ENCODE measurements at places on chromosomes 3 and 15.

DNA sequence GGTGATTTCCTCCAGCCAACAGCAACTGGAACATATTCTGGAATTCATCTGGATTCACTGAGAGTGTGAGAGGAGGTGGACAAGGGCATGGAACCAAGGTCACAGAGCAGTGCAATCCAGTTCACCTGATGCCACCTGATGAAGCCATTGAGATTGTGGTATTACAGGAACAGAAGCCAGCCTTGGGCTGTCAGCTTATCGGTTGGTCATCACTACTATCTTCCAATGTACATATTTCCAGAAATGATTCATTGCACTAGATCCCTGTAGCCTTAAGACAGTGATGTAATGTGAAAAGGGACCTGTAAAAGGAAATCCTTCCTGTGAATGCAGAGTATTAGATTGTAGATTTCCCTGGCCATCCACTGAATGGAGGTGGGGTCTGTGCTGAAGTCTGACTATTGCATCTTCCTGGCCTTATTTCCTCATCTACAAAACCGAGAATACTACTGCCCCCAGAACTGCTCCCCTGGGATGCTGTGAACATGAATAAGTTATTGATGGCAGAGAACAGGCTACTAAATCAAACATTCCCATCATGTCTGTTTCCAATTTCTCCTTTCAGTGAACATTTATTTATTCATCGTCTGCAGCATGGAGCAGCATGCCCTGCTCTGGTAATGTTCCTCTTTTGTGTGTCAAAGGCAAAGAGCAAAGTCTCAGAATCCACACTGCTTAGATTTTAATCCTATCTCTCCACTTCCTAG is 47.4 kb upstream of the TPM1 start:
- DNase-seq, result no peak

DNA sequence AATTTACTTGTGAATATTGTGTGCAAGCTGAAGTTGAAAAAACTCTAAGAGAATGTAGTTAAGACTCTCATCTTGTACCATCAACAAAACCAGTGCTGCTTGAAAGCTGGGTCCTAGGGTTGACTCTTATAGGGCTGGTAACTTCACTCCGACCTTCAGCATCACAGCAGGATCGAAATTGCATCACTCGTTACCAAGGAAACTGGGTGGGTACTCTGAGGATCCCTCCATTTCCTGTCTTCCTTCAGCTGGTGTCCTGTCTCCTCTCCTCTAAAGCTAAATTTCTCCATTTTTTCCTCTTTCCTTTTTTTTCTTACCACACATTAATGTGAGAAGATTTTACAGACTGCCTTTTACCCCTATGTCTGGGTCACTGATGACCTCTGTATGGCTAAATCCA is 3.0 kb upstream of the APH1B start:
- DNase-seq, result no peak

- DNase-seq, result no peak
Observed at GRCh38 chr3:48662145-48662752, 437 bp downstream of the CELSR3 start.

- DNase-seq, result no peak
Observed at GRCh38 chr3:37603722-37604121, 258.0 kb upstream of the CTDSPL start.

GRCh38 chr3:43649365-43649968 is 27.7 kb upstream of the ANO10 start:
- DNase-seq, result no peak

DNA sequence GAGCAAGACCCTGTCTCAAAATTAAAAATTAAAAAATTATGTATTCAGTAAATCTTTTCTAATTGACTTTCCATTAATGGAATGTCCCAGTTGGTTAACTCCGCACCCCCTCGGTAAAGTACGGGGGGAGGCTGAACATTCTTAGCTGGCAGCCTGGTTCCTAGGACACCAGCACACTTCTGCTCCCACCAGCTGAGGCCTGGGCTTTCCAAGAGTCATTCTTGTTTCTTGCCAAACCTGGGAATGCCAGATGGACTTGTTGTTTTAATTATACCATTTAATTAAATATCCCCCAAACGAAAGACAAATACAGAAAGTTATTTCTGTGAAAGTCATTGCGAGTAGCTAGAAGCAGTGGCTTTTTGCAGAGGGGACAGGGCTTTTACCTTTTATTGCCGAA is 179.4 kb downstream of the VGLL4 start:
- DNase-seq, result no peak

DNA sequence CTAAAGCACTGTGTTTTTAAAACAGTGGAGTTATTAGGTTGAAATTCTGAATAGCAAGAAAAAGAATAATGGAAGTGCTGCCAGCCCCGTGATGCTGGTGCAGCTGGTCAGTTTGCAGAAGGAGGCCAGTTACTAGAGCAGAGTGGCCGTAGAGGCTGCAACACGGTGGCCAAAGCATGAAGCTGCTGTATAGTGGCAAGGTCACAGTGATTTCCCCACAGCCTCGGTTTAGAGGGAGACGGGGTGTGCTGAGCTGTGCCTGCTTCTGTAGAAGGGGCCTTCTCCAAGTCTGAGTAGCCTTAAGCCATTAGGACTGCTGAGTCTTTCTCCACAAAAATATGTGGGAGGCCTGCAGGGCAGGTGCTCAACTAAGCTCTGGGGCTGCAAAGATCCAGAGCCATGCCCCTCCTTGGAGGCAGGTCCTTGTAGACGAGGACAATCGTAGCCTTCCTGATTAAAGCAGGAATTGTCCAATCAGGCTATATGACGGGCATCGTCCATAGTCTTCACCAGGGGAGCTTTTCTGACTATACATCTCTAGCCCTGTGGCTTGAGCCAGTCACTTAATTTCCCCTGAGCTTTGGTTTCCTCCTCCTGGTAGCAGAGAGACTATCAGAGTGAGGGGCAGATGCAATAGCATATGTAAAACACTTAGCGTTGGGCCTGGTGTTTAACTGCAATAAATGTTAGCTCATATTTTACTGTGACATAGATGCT is 151.6 kb downstream of the PGPEP1L start:
- no peak for DNase-seq

DNA sequence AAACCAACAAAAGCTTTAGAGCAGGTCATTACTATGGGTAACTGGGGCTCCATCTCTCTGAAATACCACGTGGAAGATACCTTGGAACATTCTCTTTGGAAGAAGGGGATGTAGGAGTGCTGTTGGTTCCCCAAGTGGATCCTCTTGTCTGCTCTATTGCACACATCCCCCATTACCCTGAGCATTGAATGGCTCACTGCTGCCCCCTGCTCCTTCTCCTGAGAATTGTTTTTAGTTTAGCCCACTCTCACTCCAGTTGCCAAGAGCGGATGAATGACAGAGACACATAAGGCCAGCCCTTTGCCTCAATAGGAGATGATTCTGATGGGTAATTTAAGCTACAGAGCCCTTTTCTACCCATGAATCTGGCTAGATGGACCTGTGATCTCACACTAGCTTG is 135.6 kb upstream of the SUCLG2 start:
- peak; percentile 1 for DNase-seq

DNA sequence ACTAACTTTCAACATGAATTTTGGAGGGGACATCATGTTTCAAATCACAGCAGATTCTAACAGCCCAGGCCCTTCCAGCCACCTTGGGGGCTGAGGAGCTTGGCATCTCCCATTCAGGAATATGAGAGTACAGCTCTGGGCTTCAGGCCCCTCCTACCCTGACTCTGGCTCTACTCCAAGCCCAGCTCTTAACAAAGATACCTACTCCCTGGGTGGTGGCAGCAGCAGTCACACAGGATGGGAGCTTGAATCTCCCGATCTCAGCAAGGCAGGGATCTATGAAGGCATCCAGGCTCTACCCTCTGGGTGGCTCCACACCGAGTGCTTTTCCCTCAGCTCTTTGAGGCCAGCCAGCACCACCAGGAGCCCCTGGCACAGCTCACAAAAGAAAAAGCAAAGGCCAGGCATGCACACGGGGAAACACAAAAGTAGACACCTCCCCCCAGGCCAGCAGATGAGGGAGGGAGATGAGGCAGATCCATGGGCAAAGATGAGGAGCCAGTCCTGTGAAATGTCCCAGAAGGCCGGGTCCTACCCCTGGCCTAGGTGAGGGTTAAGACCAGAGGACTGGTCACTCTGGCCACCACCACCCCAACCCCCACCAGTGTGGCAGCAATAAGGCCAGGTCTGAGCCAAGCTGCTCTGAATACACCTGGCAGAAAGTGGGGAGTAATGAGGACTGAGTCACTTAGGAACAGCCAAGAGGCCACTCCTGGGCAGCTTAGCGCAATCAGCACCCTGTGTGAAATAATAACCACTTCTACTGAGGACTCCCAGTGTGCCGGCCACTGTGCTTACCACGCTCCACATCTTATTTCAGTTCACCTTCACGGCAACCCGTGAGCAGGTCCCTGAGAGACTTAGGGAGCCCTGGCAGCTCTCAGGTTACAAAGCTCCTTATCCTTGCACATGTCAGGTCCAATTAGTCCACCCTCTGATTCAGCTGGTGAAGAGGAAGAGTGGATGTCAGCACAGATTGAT is 24.3 kb downstream of the PLA2G4F start:
- DNase-seq, result no peak

GRCh38 chr3:82198009-82198408 is 436.6 kb upstream of the GBE1 start:
- no peak for DNase-seq

GRCh38 chr15:70320482-70320881 is 222.8 kb upstream of the TLE3 start:
- DNase-seq, result no peak

DNA sequence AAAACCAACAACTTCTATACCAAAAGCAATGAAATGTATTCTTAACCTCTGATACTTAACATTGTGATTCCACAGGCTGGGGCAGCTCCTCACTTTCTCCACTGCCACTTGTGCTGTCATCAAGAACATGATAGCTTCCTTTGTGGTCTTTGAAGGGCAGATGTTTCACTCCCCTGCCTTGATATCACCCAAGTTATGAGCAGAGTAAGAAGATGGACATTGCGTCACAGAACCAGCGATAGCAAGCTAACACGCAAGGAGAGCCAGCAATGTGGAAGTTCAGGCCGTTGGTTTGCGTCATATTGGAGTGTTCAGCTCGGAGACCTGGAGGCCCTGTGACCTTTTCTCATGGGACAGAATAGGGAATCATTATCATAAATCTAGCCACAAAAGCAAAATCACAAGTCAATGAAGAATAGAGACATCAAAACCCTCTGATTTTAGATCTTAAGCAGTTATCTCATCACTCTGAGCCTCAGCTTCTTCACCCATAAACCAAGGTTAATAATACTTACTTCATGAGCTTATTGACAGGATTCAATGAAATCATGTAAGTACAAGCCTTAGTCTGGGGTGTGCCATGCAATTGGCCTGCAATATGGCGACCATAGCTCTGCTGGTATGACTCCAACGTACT is 183.8 kb upstream of the THBS1 start:
- DNase-seq, result no peak

DNA sequence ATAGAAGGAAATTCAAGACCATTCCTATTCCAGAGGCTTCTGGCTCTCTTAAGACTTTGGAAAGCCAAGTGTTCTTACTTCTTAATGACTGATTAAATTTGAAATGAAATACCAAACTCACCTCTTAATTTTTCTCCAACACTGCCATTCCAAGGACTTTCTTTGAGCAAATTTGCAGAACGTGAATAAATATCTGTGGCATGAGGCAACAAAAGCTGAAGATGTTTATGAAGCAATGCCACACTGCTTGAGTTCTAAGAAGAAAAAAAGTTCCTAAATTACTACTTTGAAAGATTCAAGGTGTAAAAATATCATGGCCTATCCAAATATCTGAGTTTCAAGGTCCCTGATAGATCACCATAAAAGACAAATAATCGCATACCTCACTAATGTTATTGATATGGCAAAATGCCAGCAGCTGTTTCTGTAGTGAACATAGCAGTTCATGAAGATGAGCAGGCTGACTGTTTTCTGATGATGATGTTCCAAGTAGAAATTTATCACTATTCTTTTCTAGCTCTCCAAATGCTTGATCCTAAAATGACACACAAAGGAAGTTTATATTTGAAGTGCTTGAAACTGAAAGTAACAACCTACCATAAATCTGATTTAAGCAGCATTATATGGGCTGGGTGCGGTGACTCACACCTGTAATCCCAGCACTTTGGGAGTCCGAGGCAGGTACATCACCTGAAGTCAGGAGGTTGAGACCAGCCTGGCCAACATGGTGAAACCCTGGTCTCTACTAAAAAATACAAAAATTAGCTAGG is 104.4 kb downstream of the HERC1 start:
- no peak for DNase-seq

- DNase-seq, result no peak
Observed at GRCh38 chr15:99450896-99451358, 114.9 kb upstream of the MEF2A start.

DNA sequence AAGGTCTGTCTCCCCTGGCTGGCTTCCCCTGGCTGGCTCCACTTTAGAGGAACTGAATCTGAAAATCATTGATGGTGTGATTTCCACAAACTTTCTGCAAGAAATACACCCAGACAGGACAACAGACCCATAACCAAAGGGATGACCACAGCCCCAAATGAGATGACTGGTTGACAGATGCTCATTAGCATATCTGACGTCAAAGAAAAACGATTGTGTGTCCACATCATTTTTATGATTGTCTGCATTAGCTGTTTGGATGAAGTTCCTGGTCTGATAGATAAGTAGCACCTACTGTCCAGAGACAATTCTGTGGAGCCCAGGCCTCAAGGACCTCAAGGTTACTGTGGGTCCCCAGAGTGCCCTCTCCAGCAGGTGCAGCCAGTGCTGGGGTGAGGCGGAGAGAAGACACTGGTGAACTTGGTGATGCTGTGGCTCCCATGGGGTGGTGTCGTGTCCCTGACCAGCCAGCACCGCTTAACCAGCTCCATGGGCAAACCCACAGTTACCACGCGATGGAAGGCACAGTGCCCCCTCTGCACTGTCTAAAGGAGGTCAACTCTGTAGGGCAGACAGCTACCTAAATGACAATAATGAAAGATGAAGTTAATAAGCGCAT is 127.4 kb downstream of the NSMCE3 start:
- no peak for DNase-seq

- DNase-seq, result no peak
Observed at GRCh38 chr15:85383470-85384148, 3.2 kb downstream of the AKAP13 start.

- DNase-seq, result no peak
Observed at GRCh38 chr15:92527197-92527596, 128.4 kb downstream of the FAM174B start.

DNA sequence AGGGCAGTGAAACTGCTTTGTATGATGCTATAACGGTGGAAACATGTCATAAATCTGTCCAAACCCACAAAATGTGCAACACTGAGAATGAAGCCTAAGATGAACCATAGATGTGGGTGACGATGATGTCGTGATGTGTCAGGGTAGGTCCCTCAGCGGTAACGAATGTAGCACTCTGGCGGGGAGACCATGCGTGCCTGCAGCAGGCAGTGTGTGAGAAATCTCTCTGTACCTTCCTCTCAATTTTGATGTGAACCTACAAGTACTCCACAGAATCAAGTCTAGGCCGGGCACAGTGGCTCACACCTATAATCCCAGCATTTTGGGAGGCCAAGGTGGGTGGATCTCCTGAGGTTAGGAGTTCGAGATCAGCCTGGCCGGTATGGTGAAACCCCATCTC is 268.2 kb upstream of the LYSMD4 start:
- DNase-seq, result no peak

All from T-helper 22 cell (primary cell).